Cerebellar cortex (tissue), 1 donor: ENCODE measurements at places on chromosomes 13 and 19.

DNA sequence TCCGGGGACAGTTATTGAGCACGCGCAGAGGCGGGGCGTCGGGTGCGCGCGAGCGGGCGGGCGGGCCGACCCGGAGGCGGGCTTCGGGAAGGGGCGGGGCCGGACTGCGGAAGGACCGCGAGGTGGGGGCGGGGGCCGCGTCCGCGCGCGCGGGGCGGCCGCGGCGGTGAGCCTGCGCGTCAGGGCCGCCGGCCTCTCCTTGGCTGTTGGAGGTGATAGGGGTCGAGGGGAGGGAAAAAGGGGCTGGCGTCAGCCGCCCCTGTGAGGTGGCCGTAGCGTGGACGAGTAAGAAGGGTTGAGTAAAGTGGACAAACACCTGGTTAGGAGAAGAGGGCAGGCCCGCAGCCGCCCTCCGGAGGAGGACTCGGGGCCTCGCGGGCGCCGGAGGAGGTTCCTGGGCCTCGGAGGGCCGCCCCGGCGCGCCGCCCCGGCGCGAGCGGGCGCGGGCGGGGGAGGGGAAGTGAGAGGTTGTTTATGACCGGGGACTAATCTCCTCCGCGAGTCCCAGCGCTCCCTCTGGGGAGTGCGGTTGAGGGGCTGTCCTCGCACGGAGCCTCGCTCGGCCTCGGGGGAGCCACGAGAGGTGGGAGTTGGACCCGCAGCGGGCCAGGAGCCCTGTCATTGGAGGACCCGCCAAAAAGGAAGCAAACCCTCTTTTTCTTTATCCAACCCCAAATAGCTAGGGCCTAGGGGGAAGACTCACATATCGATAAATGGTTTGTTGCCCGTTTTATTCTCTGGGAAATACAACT lies 547 bp upstream of the INTS6 start:
- DNase-seq, result no peak

- DNase-seq, result no peak
Measured at GRCh38 chr13:106357198-106357597, 178.3 kb downstream of the EFNB2 start.

DNA sequence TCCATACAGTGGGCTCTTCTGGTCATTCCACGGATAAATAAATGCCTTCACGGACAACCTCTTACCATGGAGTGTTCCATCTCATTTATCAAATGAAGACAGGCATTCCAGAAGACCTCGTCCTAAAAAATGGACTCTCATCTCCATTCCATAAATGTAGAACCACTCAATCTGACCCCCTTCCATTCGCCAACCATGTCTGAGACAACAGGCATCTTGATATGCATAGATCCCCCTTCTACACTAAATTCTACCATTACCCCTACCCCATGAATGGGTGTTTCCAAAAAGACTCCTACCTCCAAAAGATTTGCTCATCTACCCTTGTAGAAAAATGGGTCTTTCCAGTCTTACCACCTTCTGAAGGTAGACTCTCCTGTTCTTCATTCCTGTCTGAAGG lies 9.0 kb downstream of the RASIP1 start:
- DNase-seq, result no peak

- no peak for DNase-seq
Measured at GRCh38 chr19:8449830-8450229, 5.1 kb downstream of the HNRNPM start.

DNA sequence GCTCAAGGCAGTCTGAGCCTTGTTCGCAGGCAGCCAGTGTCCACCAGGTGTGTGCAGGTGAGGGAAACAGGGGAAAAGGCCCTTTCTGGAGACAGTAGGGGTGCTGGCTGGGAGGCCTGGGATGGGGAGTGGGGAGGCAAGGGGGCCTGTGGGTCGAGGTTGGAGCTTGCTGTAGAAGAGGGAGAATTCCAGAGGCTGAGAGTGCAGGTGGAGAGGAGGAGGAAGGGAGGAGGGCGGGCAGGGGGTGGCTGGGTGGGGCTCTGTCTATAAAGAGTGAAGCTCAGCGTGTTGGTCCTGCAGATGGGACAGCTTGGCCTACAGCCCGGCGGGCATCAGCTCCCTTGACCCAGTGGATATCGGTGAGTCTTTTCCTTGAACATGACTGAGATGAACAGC lies at the start of gene CCL25:
Gene CCL25, plus strand, starts transcription at position 297 of the 396 bp plus-strand sequence. CDS start 290 bp downstream, outside the sequence.
- no peak for DNase-seq

DNA sequence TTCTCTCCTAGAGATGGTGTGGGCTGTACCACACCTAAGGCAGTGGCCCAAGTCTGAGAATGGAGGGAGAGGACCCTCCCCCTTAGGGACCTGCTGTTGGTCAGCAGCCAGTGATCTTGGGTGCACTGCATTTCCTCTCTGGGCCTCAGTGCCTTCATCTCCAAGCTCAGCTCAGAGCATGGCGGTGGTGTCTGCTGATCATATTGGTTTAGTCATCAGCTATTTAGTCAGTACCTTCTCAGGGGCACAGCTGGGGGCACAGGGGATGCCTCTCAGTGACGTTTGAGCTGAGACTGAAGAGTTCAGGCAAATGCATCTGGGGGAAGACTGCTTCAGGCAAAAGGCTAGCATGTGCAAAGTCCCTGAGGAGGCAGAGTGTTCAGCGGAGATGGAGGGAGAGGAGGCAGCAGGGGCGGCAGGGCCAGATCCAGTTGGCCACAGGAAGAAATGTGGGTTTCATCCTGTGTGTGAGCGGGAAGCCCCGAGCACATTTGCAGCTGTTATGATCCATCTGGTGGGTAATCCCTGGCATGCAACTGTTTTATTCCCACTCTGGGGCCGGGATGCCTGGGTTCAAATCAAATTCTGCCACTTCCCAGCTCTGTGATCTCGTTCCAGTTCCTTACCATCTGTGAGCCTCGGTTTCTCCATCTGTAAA lies 15.7 kb upstream of the PGLS start:
- no peak for DNase-seq
